T-helper 2 cell (primary cell): ENCODE measurements at places on chromosomes 6 and 20.

DNA sequence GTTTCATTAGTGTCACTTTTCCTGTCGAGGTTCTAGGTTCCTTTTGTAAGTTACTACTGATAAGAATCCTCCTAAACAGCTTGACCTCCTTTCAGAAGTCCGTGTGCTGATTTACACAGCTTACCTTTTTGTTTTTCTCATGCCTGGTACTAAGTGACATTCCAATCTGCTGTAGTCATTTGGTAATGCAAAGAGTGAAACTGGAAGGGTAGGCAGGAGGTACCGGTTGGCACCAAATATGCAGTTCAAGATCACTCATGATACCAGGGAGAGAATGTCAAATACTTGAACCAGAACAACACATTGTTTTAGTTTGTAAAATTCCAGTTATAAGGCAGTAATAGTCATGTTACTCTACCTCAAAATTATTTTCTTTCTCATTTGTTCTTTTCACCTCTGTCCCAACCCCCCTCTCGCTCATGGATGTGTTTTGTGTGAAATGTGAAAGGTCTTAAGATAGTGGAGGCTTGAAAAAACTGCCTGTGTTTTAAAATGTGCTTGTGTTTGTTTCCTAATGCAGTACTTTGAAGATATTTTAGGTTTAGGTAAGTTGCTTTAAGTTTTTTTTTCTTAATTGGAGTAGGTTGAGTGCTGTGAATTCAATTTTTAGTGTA lies 23.2 kb downstream of the AFDN start:
- no peak for DNase-seq

- DNase-seq: no peak
These were observed 859 bp upstream of the KIF25 start for GRCh38 chr6:167996424-167997199.

DNA sequence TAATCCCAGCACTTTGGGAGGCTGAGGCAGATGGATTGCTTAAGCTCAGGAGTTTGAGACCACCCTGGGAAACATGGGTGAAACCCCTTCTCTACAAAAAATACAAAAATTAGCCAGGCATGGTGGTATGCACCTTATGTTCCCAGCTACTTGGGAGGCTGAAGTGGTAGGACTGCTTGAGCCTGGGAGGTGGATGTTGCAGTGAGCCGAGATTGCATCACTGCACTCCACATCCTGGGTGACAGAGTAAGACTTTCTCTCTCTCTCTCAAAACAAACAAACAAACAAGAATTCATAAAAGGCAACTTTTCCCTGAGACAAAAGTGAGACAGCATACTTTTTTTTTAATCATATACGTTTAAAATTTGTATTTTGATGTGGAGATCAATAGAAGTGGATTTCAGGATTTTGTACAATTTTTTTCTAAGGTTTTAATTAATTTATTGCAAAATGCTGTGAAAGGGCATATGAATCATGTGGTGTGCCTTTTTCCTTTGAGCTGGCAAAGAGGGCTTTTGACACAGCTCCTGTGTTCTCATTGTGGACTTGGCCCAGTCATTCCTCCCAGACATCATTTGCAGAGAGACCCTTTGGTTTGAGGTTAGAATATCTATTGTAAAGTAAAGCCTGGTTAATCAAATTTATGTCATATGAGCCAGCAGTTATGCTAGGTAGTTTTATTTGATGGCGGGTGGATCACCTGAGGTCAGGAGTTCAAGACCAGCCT lies 77.1 kb downstream of the TULP4 start:
- DNase-seq: no peak

DNA sequence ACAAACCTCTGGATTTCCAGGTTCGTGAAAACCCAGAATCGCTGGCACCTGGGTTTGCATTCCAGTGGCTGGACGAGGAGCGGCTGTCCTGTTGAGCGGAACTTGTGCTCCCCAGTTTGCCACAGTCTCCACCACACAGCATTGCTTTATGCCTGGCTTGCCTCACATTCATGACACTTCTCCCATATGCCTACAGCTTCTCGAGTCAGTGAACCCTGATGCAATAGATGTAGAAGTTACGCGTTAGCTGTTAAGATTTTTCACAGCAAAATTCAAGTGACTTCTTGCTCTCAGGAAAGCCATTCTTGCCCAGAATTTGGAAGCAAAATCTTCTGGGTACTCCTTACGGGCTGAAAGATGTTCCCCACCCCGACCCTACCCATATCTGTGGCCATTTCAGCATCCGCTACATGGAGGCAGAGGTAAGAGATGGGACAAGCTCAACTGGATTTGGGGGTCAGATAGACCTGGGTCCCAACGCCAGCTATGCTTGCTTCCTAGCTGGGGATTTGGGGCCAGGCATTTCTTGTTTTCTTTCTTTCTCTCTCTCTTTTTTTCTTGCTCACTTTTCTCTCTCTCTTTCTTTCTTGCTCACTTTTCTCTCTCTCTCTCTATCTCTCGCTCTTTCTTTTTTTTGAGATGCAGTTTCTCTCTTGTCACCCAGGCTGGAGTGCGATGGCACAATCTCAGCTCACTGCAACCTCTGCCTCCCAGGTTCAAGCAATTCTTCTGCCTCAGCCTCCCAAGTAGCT lies 12.4 kb upstream of the GDAP1L1 start:
- no peak for DNase-seq

DNA sequence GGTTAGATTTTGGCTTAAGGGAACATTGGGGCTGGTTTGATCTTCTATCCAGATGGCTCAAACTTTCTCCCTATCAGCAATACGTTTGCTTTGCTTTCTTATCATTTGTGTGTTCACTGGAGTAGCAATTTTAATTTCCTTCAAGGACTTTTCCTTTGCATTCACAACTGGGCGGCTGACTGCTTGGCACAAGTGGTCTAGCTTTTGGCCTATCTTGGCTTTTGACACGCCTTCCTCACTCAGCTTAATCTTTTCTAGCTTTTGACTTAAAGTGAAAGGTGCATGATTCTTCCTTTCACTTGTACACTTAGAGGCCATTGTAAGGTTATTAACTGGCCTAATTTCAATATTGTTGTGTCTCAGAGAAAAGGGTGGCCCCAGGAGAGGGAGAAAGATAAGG lies 254.9 kb downstream of the PLCB1 start:
- DNase-seq: no peak

DNA sequence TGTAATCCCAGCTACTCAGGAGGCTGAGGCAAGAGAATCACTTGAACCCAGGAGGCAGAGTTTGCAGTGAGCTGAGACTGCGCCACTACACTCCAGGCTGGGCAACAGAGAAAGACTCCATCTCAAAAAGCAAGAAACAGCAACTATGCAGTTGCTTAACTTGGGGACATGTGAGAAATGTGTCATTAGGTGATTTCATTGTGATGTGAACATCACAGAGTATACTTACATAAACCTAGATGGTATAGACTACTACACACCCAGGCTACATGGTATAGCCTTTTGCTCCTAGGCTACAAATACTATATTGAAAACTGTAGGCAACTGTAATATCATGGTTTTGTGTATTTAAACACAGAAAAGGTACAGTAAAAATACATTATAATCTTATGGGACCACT lies 3.3 kb upstream of the COQ3 start:
- no peak for DNase-seq
